Substantia nigra (tissue), 51 donors: ENCODE measurements at places on chromosomes 1 and 21.

DNA sequence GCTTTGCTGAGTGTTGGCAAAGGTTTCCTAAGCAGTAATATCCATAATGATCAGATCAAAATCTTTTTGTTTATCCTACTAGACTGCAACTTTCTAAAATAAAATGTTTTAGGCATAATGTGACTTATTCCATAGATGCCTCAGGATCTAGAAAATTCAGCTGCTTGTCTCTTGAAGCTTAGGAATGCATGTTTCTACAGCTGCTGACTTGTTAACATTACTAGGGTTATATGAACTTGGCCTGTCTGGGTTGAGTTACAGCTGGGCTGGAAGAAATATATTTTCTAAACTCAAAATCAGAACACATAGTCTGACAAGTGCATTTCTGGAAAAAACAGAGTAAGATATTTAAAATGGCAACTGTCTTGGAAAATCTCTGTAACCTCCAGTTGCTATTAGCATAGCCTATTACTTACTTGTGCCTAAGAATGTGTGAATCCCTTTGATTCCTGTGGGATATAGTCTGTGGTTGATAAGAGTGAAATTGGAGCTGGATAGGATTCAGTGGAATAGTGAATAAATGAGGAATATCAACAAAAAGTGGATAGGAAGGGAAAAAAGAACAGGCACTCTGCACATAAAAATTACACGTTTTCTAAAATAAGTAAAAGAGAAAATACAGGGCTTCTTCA, 61.2 kb downstream of the RGS4 start:
- no peak for DNase-seq

GRCh38 chr1:198633675-198634121, 5.1 kb upstream of the PTPRC start:
- DNase-seq = no peak

- DNase-seq = no peak
Measured at GRCh38 chr1:77473690-77474089, 191.9 kb downstream of the AK5 start.

- no peak for DNase-seq
Measured at GRCh38 chr1:41629141-41629540, 144.7 kb upstream of the EDN2 start.

DNA sequence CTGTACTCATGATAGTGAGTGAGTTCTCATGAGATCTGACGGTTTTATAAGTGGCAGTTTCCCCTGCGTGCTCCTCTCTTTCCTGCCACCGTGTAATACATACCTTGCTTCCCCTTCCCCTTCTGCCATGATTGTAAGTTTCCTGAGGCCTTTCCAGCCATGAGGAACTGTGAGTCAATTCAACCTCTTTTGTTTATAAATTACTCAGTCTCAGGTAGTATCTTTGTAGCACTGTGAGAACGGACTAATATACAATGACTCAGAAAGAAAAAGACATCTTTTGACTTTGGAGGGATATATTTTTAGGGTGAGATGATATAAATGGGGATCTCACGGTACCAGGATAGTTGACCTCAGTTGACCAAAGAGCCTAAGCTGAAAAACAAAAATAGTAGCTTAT, 74.7 kb upstream of the BACH1 start:
- DNase-seq = no peak

DNA sequence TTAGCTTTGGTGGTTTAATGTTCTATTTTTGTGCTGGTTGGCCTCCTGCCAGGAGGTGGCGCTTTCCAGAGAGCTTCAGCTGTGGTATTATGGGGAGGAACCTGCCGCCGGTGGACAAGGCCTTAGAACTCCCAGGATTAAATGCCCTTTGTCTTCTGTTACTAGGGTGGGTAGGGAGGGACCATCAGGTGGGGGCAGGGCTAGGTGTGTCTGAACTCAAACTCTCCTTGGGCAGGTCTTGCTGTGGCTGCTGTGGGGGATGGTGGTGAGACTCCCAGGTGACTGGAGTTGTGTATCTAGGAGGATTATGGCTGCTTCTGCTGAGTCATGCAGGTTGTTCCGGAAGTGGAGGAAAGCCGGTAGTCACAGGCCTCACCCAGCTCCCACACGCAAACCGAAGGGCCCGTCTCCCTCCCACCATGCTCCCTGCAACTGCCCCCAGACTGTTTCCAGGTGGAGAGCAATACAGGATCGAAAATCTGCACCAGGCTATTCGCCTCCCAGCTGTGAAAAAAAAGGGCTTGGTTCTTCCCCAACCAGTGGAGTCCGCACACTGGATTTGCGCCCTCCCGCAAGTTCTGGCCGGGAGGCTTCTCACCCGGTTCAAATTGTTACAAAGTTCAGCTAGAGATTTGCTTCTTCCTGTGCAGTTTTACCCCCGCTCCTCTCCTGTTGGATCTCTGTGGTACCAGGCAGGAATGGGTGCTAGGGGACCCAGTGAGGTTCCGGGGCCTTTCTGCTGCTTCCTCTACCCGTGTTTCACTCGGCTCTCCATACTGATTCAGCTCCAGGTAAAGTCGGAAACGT, 220.5 kb downstream of the CENPF start:
- no peak for DNase-seq

DNA sequence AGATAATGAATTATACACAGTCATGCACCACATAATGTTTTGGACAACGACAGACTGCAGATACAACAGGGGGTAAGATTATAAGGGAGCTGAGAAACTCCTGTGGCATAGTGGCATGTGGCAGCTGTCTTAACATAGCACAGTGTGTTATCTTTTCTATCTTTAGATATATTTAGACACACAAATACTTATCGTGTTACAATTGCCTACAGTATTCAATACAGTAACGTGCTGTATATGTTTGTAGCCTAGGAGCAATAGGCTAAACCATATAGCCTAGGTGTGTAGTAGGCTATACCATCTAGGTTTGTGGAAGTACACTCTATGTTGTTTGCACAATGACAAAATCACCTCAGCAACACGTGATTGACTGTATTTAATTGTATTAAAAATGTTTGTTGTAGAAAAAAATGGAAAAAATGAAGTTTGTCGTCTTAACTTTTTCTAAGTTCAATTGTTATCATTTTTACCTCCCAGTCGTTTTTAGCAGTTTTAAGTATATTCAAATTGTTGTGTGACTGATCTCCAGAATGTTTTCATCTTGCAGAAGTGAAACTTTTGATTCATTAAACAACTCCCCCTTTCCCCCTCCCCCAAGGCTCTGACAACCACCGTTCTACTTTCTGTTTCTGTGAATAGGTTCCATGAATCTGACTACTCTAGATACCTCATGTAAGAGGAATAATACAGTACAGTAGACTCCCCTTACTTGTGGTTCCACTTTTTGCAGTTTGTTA, 351.0 kb upstream of the B3GALT2 start:
- no peak for DNase-seq

- no peak for DNase-seq
Measured at GRCh38 chr1:53640701-53641075, 98.3 kb downstream of the GLIS1 start.

- no peak for DNase-seq
Measured at GRCh38 chr1:117812869-117813511, 116.4 kb downstream of the GDAP2 start.

DNA sequence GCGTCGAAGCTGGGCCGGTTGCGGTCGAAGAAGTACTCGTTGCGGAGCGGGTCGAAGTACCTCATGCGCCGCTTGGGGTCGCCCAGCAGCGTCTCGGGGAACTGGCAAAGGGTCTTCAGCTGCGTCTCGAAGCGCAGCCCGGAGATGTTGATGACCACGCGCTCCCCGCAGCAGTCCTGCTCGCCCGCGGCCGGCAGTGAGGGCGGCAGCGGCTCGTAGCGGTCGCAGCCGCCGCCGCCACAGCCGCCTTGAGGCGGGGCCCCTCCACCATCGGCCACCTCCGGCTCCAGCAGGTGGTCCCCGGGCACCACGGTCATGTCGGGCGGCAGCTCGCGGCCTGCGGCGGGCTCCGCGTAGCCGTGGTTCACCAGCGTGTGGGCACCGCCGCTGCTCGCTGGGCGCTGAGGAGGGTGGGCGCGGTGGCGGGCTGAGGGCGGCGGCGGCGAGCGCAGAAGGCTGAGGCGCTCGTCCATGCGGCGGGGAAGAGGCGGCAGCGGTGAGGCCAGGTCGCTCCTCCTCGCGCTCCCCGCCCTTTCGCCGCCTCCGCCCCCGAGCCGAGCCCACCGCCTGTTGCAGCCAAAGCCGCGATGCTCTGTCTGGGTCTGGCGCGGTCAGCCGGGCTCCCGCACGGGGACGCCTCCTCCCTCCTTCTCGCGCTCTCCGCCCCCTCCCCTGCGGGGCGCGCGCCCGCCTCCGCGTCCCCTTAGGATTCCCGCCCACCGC, at the start of gene KCNA3:
Gene KCNA3 (minus strand): TSS at position 604 of the 723 bp plus-strand sequence. CDS start 131 bp downstream, at position 473.
- DNase-seq = no peak

DNA sequence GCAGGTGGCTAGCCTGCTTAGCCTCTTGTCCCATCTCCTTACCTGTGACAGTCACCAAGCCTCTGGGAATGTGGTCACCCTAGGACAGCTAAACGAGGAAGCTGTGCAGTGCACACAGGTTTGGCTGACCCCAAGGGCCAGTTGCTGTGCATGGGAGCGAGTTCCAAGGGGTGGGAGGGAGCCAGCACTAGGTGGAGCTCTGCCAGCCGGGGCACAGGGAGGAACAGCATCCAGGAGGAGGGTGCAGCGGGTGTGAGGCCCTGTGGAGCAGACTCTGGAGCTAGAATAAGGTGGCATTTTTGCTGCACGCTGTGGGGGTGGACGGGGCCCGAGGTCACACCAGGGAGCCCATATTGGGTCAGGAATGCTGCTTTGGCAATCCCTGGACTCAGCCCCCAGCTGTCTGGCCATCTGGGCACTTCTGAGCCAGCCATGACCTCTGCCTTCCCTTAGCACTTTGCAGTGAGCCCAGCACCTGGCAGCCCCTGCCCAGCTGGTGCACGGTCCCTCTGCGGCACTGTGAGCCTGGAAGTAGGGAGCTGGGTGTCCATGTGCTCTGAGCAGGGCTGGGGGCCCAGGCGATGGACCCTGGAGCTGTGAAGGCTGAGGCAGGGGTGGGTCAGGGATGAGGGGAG, 8.7 kb downstream of the PDXK start:
- no peak for DNase-seq

DNA sequence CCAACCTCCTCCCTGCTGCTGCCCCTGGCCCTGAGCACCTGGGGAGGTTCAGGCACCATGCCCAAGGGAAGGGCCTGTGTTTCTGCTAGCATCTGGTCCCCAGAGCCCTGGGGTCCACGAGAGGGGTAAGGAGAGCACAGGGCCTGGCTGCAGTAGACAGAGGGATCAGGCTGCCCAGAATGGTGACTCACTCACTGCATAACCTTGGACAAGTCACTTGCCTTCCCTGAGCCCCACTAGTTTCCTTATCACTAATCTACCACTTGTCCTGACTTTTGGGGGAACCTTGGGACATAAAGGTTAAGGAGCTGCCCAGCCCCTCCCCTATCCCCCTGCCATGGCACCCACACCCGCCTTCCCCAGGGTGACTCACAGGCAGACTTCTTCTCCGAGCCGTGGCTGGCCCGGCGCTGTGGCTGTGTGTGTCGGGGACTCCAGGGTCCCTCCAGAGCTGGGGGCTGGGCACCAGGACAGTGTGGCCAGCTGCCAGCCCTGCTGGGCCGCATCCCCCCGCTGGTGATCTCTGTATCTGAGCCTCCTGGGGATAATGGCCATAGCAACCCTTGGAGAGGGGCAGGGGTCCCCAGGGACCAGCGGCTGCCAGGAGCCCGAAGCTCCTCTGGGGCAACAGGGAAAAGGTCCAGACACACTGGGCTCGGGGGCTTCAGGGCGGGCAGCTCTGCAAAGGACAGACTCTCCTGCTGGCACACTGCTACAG, 4.0 kb downstream of the ARHGEF19 start:
- no peak for DNase-seq

DNA sequence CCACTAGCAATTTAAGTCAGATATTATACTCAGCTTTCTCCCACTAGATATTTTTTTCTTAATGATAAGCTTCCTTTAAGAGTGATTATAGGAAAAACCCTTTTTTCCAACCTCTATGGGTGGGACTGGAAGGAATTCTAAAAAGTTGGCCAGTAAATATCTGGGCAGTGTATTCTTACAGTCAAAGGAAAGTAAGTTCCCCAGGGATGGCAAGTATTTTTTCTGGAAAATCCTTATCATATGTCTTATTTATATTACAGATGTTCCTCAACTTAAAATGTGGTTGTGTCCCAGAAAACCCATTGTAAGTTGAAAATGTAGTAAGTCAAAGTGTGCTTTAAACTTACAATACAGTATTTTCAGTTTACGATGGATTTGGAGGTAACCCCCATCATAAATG, 29.2 kb downstream of the CMPK1 start:
- DNase-seq = no peak

DNA sequence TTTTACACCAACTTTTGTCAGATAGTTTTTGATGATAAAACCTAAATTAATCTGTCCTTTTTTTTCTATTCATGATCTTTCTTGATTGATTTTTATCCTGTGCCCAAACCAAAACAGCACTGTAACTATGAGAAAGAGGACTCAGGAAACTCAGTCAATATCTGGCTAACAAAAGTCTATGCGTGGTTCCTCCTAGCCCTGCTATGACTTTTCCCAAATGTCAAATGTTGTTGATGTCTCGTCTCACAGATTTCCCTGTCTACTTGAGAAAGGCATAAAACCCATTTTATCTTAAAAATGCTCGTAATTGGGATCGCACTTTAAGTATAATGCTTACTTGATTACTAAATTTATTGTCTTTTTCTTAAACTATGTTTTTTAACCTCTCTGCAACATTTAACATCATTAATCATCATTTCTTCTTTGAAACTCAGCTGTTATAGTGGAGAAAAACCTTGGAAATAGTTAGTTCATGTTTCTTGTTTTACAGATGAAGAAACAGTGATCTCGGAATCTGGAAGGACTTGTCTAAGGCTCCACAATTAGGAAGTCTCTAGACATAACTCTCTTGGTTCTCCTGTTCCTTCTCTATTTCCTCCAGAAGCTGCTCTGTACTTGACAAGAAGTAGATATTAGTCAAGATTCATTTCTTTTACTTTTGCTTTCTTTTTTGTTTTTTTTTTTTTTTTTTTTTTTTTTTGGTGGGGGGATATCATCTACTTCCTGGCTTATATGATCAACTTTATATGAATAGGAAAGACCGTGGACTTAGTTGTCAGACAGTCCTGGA, 26.2 kb upstream of the PTPRC start:
- no peak for DNase-seq

GRCh38 chr1:114585231-114585630, 3.8 kb upstream of the BCAS2 start:
- DNase-seq = no peak

- DNase-seq = no peak
Measured at GRCh38 chr1:36248250-36248894, 24.1 kb downstream of the THRAP3 start.

GRCh38 chr1:223429313-223429731, 36.1 kb downstream of the CCDC185 start:
- DNase-seq = no peak

DNA sequence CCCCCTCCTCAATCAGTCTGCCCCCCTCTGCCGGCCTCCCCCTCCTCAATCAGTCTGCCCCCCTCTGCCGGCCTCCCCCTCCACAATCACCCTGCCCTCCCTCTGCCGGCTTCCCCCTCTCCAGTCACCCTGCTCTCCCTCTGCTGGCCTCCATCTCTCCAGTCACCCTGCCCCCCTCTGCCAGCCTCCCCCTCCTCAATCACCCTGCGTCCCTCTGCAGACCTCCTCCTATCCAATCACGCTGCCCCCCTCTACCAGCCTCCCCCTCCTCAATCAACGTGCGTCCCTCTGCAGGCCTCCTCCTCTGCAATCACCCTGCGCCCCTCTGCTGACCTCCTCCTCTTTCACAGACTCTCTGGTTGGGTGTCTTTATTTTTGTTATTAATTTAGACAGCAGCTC, 11.5 kb upstream of the C1orf198 start:
- no peak for DNase-seq

GRCh38 chr1:228974273-228974672, 239.0 kb downstream of the RHOU start:
- no peak for DNase-seq
